Prostate gland (tissue), 2 donors: ENCODE measurements at places on chromosomes 2 and 18. TPM values are rescaled to one million over a fixed set of nuclear protein-coding genes. Genes with fewer than 3 reads are reported as not detected.

Gene SCN7A
- 6.3 TPM for total RNA-seq

Gene HOXD13
- 10.6 TPM for total RNA-seq

Gene RTP5
- 0.14 TPM for total RNA-seq

Gene PLEK
- total RNA-seq: 2.1 TPM

Gene VRK2
- 18.1 TPM for total RNA-seq

Gene UNC80
- total RNA-seq: 3.6 TPM

Gene IKZF2
- 24.4 TPM for total RNA-seq

Gene MYO3B
- total RNA-seq: 0.74 TPM

- DNase-seq: no peak
Observed at GRCh38 chr18:8426401-8426800, 182.8 kb upstream of the RAB12 start.

- DNase-seq: no peak
Observed at GRCh38 chr18:62601871-62602270, 79.0 kb downstream of the ZCCHC2 start.

- DNase-seq: no peak
Observed at GRCh38 chr2:173238385-173238784, 116.3 kb upstream of the CDCA7 start.

GRCh38 chr2:98348066-98348561, 1.9 kb downstream of the CNGA3 start:
- DNase-seq: no peak

DNA sequence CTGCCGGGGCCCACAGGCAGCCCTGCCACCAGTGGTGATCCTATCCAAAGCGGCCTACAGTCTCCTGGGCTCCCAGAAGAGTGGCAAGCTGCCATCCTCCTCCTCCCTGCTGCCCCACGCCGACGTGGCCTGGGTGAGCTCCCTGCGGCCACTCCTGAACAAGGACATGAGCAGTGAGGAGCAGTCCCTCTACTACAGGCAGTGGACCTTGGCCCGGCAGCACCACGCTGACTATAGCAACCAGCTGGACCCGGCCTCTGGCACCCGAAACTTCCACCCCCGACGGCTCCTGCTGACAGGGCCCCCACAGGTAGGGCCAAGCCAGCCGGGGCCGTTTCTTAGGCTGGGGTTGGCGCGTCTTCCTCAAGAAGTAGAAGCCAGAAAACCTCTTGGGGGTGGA, 100.5 kb downstream of the ESCO1 start:
- no peak for DNase-seq

- DNase-seq: no peak
Observed at GRCh38 chr2:227614246-227614645, 394 bp downstream of the SCYGR3 start.

DNA sequence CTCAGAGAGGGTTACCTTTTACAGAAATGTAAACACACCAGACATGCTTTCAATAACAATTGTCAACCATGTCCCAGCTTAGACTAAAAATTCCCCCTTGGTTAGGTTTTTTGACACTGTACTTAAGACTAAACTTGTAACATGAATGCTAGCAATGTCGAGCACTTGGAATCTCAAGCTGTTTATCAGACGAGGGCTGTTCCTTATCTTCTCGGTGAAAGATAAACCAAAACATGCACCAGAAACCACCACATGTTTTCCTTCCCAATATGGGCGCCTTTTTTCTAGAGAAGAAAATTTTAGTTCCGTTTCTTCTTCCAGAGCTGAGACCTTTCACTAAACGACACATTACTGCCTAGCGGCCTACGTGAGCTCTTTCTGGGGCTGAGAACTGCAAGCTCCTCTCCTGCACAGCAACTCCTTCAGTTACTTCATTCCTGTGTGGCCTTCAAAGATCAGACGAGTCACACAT, 42.4 kb upstream of the ACKR3 start:
- no peak for DNase-seq

- no peak for DNase-seq
Observed at GRCh38 chr18:59379772-59380522, 20.9 kb upstream of the LMAN1 start.

GRCh38 chr2:230812033-230812432, 52.7 kb upstream of the ITM2C start:
- DNase-seq: no peak

GRCh38 chr2:178863130-178863855, 56.1 kb upstream of the TTN start:
- no peak for DNase-seq

GRCh38 chr2:179561702-179562101, 297.1 kb upstream of the SESTD1 start:
- DNase-seq: no peak

DNA sequence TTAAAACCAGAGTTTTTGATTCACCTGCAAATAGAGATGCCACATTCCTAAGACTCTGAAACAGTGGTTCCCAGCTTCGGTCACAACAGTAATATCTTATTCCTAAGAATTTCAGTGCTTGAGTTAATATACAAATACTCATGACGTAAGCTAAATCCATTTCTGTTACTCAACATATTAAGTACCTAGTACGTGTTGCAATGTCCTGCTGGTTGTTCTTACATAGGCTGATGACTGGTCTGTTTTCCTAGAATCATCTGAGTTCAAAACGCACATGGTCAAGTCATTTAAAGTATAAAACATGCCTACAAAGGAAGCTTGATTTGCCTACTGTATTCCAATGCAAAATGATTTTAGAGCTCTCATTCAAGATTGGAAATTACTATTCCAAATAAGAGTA, 7.2 kb downstream of the NCL start:
- no peak for DNase-seq

GRCh38 chr2:64865073-64865830, 123.9 kb upstream of the SLC1A4 start:
- peak; percentile 63 for DNase-seq

DNA sequence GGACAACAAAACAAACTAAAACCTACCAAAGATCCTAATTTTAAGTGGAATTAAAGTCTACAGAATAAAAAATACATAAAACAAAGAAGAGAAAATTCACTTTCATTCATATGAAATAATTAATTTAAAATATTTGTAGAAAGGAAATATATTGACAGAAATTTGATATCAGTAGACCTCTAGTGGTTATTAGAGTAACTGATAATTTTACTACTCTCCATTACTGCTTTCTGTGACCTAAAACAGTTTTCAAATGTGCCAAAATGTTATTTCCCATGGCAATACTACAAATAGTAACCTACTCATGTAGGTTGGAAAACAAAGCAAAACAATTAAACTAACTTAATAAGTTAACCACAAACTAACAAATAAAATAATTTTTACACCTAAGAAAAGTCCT, 147.1 kb downstream of the NOL4 start:
- no peak for DNase-seq

DNA sequence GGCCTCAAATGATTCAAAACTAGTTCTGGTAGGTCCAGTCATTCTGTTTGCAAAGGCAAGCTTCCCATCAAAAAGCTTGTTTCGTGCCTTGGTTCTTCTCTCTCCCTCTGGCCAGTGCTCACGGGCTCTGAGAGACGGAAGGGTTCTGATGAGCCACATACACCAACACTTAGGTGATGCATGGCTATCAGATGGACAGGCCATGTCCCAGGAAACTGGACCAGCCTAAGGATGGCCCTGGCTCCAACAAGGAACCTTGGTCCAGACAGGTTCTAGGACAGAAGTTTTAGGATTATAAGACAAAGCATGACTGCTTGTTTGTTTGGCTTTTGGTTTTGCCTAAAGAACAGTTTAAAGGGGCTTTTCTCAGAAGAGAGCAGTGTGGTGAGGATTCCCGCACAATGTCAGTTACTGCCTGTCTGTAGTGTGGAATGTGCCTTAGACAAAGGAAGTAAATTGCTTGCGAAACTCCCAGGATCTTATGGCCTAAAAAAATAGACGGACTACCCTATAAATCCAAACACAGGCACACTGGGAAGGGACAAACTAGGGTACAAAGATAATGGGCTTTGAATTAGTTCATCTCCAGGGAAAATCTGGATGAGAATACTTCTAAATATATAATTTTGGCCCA, 10.3 kb downstream of the CYP1B1 start:
- DNase-seq: no peak

GRCh38 chr2:139469985-139470384, 689.8 kb upstream of the NXPH2 start:
- DNase-seq: no peak

GRCh38 chr18:32355896-32356295, 114.8 kb downstream of the GAREM1 start:
- no peak for DNase-seq

DNA sequence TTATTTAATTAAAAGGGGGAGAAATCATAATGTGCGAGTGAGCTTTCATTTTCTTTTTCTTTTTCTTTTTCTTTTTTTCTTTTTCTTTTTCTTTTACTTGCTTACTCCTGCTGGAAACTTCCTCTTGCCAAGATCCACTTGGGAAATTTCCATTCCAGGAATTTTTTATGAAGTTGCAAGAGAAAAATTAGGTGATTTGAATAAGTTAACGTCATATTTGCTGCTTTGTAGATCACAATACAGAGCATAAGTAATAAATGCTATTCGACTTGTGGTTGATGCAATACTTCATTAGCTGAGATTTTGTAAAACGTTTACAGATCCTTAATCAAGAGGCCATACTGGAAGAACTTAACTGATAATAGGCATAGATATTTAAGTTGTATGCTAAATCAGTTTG, 354.7 kb upstream of the SMIM21 start:
- DNase-seq: no peak

DNA sequence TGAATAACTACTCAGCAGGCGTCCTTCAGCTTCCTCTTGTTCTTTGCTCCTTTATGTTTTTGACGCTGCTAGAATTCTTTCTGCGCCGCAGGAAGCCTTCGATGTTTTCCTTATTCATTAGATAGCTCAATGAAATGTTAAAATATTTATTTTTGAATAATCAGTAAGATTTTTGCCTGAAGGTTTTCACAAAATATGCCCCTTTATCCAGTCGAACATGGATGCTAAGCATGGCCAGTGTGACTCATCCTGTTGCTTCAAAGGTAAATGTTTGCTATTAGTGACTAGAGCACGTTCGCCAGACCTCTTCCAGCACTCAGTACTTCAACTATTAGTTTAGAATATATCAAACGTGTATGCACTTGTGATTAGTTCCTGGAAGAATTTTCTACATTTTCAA, 7.6 kb upstream of the MEIS1 start:
- no peak for DNase-seq

DNA sequence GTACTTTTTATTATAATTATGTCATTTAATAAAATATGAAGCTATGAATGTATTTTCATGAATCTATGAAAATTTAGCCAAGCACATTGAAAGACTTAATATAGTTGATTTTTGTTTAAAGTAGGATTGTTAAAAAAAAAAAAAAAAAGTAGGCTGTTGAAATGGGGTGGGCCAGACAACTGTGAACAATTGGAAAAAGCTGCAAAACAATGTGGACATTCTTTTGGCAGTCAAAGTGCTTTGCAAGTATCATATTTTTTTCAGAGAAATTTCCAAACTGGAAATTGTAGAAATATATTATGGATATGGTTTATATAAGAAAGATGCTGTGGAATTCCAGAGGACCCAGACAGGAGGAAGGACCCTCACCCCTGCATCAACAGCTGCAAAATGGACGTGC, 82.1 kb downstream of the ETAA1 start:
- DNase-seq: no peak

DNA sequence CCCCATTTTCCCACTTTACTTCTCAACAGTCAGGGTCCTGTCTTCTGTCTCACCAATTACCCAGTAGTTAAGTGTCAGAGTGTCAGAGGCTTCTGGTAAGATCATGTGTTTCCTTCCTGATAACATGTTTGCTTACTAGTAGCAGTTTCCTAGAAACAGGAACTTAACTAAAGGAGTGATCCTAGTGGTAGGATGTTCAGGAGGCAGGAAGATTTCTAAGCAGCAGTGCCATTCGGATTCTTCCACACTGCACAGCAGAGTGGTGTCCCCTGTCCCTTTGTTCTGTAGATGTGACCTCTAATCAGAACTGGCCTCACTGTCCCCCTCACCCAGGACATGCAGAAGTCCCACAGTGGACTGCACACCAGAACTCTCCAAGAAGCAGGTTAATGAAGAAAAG, 221.8 kb upstream of the OSR1 start:
- DNase-seq: no peak

DNA sequence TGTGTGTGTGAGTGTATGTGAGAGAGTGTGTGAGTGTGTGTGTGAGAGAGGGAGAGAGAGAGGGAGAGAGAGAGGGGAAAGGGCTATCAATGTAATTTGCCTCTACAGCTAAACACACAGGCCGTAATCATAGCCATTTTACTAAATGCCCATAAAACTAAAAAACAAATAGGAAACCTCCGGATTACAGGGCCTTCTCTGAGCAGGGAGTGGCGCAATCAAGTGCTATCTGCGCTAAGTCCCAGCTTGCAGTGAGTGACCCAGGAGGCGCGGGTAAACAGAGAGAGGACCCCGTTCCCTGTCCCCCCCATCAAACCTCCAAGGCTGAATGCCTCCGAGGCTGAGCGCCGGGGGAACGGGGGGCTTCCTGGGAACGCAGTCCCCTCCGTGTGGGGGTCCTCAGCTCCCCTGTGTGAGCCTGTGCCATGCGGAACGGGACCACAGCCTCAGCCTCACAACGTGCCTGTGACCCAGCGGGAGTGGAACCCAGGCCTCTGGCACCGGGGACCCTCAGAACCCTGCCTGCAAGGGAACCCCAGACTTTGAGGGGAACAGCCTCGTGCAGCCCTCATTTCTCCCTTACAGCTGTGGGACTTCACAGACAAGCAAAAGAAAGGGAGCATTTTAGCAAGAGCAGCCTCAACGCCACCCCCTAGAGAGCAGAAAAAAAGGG, 54.7 kb upstream of the ID2 start:
- DNase-seq: peak; percentile 50

- no peak for DNase-seq
Observed at GRCh38 chr2:168541858-168542257, 85.8 kb downstream of the CERS6 start.

DNA sequence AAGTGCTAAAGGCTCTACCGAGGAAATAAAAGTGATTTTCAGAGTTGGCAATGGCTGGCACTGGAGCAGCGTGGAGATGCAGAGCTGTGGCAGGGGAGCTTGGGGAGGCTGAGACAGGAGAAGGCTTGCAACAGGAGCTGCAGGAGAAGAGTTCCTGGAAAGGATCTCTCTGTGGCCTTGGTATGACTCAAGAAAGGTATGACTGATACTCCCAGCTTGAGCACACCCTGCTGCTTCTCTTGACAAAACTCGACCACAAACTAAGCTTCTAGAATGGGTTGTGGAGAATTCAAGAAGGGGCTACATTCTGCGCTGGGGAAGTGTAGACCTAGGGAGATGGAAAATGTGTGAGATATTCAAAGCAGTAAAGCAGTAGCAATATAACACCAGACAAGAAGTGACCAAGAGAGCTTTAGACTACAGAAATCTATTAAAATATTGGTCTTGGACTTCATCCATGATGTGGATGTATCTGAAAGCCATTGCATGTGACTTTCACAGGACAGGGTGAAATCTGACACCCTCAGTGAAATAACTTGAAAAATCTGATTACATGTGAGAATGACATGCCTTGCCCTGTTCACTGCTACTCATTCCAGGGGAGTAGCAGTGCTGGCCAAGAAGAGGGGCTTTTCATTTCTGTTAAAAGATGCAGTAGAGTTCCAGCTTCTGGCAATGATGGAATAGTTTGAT, 41.5 kb downstream of the SUCLG1 start:
- no peak for DNase-seq

DNA sequence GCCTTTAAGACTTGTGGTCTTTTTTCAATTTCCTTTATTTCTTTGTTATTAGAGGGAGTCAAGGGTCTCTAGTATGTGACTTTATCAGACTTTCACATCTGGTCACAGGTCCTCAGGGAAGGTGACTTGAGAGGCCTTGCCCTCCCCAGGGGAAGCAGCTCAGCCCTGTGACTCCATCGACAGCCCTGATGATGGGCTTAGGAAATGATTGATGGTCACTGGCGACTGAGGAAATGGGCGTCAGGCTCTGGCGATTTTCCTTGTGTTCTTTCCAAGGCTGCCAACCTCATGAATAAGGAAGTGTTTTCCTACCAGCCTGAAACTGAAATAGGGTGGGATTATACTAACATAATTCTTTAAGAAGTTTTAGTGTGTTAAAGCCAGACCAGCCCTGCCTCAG, 21.1 kb downstream of the SERPINE2 start:
- DNase-seq: no peak
